ENCODE measurements at places on chromosomes 16 and 17.
A peak's percentile ranks its signal among the peaks of the same experiment; 100 is the strongest.

- no peak for DNase-seq
Observed at GRCh38 chr17:17067257-17067656, 25.0 kb downstream of the MPRIP start.

- DNase-seq, result no peak
Observed at GRCh38 chr16:56980792-56981724, 8.3 kb upstream of the NLRC5 start.

GRCh38 chr17:42979511-42980273 lies at the start of gene PTGES3L:
Gene PTGES3L (minus strand): TSS chr17:42980080. CDS start chr17:42980053, 27 bp downstream.
- DNase-seq, result no peak

GRCh38 chr16:82835487-82836155 lies 208.9 kb downstream of the CDH13 start:
- no peak for DNase-seq

GRCh38 chr17:43591001-43591400 lies 44.9 kb upstream of the ETV4 start:
- no peak for DNase-seq

- DNase-seq, result no peak
Observed at GRCh38 chr17:60909405-60909804, 231.8 kb downstream of the BCAS3 start.

DNA sequence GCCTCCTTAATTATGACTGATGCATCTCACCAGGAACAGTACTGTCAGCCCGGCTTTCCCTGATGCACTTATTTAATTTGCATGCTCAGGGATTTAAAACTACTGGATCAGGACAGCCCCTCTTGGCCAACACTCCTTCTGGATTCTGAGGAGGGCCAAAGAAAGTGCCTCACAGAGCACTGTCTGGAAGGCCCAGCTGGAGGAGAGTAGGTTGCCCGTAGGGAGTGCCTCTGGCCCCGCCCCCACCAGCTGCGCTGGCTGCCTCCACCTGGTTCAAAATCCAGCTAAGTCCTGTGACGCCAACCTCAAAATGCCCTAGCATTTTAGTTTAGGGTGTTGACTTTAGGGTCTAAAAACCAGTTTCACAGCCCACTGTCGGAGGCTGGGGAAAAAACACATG lies 49.4 kb upstream of the SREBF1 start:
- DNase-seq, result no peak

DNA sequence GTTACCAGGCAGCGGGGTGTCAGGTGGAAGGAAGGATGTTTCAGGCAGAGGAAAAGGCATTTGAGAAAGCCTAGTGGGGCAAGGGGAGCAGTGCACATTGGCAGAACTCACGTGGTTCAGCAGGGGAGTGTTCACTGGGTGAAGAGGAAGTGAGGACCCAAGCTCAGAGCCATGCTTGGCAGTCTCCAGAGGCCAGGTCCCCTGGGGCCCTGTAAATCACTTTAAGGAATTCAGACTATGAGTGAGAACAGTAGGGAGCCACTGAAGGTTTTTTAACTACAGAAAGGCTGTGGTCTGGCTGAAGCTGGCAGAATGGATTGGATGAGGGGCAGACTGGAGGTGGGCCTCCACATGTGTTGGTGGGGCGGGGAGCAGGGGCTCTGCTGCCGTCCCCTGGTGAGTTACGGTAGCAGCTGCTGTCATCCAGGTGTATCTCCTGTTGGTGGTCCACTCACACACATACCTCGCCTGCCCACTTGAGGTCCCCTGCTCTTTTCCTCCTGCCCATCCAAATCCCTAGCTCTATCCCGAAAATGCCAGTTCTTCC lies 5.1 kb downstream of the CLEC16A start:
- no peak for DNase-seq

DNA sequence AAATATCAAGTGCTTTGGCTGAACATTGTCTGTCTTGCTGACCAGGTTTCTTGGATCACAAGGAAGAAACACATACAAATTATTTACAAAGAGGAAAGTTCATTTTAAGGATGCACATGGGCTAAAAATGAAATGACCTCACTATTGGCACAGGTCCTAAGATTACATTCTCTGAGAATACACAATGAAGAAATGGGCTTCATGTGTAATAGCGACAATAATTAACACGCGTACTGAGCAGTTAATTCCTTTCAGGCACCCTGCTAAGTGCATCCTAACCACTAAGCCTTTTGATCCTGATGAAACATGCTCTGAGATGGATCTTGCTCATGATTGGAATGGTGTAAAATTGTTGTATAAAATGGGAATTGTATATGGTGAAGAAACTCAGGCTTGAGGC lies 429.0 kb downstream of the HS3ST4 start:
- no peak for DNase-seq

GRCh38 chr17:74117087-74117698 lies 86.3 kb upstream of the RPL38 start:
- no peak for DNase-seq

DNA sequence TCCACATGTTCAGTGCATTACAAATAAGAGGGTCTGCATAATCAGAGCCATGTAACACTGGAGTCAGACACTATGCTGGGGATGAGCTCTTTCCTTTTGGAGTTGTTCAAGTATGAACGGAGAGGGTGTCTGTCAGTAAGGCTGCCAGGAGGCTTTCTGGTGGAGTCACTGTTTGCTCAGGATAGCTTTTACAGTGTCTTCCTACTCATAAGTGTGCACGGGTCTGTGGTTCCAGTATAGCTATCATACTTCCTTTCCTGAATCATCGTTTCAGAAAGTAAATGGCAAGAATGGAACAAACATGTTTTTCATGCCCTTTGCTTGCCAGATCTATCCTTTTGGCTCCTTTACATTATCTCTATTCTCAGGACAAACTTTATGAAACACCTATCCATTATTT lies 152.7 kb upstream of the CDH11 start:
- no peak for DNase-seq

GRCh38 chr16:57899771-57900661 lies 70.9 kb downstream of the CNGB1 start:
- no peak for DNase-seq

- DNase-seq, result no peak
Observed at GRCh38 chr17:32007463-32008298, 498 bp downstream of the LRRC37B start.

DNA sequence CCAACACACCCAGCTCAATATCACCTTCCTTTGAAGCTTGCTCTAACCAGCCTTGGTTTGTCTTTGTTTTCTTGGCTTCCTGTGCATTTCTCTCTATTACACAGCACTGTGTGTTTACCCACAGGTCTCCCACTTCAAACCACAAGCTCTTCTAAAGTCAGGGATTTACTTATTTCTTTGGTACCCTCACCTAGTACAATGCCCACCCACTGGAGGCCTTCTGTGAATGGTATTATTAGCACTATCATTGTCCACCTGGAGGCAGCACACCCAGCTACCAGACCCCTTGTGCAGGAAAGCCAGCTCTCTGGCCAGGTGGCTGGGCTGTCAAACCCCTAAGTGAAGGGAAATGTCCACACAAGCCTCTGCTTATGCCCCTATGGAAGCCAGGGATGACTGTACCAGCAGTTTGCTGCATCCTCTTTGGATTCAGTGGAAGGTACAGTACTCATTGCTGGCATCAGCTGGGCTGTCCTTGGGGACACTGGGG lies 9.4 kb upstream of the TOP2A start:
- no peak for DNase-seq

GRCh38 chr16:48834576-48834975 lies 224.6 kb upstream of the N4BP1 start:
- DNase-seq, result no peak

- no peak for DNase-seq
Observed at GRCh38 chr16:72787514-72788268, 260.2 kb downstream of the ZFHX3 start.

GRCh38 chr16:31099860-31100638 lies 5.5 kb upstream of the VKORC1 start:
- no peak for DNase-seq

DNA sequence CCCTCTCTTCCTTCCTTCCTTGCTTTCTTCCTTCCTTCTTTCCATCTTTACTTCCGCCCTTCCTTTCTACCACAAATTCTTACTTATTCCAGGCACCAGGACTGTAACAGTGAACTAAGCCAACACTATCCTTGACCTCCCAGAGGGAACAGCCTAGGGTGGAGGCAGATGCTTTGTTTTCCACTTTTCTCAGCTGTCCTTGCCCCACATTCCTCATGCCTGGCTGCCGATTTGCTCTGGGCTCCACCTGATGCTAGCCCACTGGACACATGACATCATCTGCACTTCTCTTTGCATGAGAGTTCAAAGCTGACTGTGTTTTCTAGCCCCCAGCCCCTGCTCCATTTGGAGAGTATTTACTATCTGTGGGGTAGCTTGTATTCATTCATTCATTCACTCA lies 283.0 kb downstream of the MAF start:
- DNase-seq, result no peak

DNA sequence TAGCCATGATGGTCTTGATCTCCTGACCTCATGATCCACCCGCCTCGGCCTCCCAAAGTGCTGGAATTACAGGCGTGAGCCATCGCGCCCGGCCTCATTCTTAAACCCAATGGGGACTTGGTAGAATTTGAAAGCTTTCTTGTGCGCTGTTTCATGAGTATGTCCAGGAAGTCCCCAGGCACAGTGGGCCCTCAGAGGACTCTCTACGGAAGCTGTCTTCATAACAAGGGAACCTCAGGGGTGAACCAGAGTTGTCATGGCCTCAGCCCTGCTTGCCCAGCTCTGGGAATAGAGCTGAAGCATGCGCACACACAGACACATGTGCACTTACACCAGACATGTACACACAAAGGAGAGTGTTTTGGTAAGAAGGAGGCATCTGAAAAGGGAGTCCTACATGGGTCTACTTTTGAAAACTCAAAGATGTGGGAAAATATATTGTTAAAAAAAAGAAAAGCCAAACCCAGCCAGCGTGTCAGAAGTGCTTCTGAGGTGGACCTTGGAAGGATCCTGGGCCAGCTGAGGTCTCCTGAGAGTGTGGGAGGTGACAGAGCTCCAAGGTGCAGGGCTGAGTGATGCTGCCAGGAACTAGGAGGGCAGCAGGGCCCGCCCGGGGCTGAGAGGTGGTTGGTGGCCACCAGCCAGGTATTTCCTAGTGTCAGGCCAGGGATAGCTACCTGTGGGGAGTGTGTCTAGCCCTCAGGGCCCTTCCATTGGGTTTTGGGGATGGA lies 54.6 kb downstream of the EPN2 start:
- no peak for DNase-seq

GRCh38 chr16:11088074-11088730 lies 143.8 kb downstream of the CLEC16A start:
- no peak for DNase-seq

GRCh38 chr17:72268431-72268830 lies 147.6 kb downstream of the SOX9 start:
- DNase-seq, result no peak

DNA sequence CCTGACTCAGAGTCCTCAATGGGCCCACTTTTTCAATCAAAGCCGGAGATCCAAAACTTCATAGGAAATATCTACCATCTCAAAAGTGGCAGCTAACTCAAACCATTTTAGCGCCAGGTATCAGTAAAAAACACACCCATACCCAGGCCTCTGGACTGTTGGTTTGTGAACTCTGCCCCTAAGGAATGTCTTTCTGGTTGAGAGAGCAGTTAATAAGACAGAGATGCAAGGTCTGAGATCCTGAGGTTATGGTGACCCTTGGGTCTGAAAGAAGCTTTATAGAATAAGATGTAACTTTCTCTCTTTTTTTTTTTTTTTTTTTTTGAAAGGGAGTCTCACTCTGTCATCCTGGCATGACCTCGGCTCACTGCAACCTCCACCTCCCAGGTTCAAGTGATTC lies 350.5 kb downstream of the SOX9 start:
- DNase-seq, result no peak

DNA sequence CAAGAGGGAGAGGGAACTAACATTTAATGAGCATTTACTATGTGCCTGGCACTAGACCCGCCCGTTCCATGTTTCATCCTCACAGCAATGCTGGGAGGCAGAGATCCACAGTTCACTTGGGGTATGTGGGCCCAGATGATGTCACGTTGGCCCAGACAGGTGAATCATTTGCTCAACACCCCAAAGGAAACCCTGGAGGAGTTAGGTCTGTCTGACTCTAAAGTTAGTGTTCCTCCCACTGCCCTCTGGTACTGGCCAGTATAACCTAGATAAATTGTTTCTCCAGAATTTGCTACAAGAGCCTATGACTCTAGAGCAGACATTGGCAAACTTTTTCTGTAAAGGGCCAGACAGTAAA lies 164.6 kb downstream of the VPS53 start:
- DNase-seq, result no peak

GRCh38 chr16:4692460-4693295 lies 684 bp upstream of the NUDT16L1 start:
- no peak for DNase-seq

DNA sequence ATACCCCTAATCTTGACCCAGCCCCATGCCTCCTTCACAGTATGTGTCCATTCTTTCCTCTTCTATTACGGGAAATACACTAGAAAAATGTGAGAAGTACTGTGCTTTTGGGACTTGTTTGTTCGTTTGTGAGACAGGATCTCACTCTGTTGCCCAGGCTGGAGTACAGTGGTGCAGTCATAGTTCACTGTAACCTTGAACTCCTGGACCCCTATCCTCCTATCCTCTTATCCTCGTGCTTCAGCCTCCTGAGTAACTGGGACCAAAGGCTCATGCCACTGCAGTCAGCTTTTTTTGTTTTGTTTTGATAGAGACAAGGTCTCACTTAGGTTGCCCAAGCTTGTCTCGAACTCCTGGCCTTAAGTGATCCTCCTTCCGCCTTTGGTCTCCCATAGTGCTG lies 29.9 kb upstream of the RASL10B start:
- no peak for DNase-seq

GRCh38 chr17:82047379-82047778 lies 4.2 kb downstream of the RFNG start:
- no peak for DNase-seq

GRCh38 chr17:71423871-71424546 lies 696.8 kb upstream of the SOX9 start:
- peak; percentile 2 for DNase-seq

- DNase-seq, result no peak
Observed at GRCh38 chr16:85948138-85948509, 49.2 kb downstream of the IRF8 start.

DNA sequence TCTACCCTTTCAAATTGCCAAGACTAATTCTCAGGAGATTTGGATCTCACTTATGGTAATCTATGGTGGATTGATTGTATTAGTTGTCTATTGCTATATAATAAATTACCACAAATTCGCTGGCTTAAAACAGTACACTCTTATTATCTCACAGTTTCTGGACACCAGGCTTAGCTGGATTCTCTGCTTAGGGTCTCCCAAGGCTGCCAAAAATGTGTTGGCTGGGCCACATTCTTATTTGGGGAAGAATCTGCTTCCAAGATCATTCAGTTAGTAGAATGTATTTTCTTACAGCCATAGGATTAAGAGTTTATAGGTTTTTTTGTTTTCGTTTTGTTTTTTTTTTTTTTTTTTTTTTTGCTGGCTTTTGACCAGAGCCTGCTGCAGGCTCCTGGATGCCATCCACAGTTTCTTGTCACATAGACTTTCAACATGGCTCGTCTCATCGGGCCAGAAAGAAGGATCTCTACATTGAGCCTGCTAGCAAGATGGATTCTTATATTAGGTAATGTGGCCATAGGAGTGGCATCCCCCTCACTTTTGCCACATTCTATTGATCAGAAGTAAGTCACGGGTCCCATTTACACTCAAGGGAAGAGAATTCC lies 415.3 kb downstream of the KIF2B start:
- no peak for DNase-seq
